ENCODE measurements at places on chromosomes 11 and 22.

DNA sequence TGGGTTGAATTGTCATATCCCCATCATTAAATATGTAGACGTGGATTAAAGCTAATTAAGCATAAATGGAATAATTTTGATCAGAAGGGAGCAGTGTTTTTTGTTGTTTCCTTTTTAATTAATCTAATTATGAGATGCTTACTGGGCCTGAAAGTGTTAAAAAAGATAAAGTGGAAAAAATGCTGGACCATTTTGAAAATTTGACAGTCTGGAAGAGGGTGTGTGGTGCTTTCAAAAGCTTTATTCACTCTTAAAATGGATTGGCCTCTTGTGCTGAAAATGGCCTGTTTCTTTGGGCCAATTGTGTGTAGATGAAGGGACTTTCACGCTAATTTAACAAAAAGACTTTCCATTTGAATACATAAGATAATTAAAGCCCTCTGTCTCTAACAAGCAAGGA lies 1.8 kb downstream of the TNRC6B start:
- no peak for DNase-seq

DNA sequence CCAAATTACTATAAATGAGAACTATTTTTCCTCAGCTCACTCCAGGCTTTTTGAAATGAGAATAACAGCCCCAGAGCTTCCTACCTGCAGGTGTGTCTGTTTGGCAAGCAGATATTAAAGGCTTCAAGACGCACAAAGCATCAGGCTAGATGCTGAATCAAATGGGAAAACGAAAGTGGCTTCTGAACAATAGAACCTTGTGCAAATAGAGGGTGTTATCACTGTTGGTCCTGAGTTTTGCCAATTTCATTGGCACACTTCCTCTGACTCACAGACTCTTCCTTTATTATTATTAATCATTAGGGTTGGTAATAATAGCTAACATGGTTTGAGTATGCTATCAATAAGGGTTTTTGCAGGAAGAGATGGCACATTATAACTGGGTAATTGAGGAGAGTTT lies 13.4 kb downstream of the SYT13 start:
- DNase-seq, result no peak

DNA sequence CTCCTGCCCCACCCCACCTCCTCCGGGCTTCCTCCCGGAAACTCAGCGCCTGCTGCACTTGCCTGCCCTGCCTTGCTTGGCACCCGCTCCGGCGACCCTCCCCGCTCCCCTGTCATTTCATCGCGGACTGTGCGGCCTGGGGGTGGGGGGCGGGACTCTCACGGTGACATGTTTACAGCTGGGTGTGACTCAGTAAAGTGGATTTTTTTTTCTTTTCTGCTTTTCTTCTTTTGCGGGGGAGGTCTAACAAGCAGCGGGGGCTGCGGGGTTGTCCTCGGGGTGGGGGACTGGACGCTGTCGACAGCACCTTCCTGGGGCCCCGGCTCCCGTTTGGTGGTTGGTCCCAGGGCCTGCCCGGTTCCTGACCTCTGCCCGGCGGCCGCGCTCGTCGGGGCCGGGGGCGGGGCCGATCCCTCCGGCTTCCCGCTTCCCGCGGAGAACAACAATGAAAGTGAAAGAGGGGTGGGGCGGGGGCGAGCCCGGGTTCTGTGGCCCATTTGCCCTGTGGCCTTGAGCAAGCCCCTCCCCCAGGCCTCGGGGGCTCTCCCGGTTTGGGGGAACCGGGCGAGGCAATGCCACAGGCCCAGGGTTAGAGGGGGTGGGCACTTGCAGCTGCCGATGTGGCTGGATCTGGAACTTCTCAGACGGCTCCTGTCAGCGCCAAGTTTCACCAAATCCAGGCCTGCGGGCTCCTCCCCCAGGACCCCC lies 975 bp upstream of the MDK start:
- peak; percentile 91 for DNase-seq

GRCh38 chr11:93740031-93740729 lies 1.1 kb downstream of the TAF1D start:
- DNase-seq, result peak; percentile 37

GRCh38 chr11:100010393-100010792 lies 676.7 kb upstream of the ARHGAP42 start:
- DNase-seq, result peak; percentile 59

GRCh38 chr22:20298803-20299745 lies 20.8 kb downstream of the DGCR6L start:
- peak; percentile 96 for DNase-seq

GRCh38 chr11:110777775-110778174 lies 65.5 kb upstream of the ARHGAP20 start:
- DNase-seq, result no peak

DNA sequence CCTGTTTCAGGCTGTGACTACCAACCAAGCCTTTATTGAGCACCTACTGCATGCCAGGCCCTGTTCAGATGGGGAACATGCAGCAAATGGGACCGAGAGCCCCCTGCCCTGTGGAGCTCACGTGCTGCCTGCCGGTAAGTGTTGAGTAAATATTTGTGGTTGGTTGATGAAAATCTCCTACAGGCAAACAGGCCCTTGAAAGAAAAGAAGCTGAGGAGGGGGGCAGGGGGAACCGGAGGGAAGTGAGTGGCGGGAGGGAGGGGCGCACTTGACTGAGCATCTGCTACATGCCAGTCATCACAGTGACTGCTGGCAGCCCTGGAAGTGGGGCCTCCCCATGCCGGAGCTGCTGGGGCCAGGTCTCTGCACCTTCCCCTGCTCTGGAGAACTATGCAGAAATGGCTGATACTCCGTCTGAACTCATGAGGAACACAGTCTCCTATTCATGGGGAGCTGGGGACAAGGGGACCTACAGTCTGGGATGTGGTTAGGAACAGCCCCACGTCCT lies 34.2 kb downstream of the MACROD1 start:
- DNase-seq, result no peak

GRCh38 chr11:44899959-44900358 lies 50.7 kb downstream of the TP53I11 start:
- DNase-seq, result peak; percentile 71

DNA sequence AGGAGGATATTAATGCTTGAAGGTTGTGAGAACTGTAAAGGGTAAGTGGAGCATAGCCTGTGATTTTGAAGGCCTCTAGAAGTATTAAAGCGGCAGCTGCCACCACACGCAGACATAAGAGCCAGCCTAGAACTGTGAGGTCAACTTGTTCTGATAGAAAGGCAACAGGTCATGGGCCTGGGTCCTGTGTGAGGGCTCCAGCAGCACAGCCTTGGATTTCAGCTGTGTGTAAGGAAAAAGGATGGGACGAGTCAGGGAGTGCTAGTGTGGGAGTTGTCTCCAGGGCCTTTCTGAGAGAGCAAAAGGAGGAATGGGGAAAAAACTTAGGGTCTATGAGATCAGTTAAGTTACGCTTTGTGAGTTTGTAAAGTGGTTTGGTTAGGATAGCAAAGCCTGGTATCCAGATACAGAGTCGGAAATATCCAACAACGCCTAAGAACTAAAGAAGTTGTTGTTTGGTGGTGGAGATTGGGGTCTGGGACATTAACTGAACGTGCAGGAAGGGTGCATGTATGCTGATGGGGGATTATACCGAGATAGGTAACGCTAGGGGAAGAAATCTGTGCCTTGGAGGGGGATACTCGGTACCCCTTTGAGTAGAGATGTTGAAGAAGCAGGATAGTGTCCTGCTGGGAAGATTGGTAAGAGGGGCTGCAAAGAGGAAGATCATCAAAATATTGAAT lies 17.4 kb upstream of the ANO1 start:
- no peak for DNase-seq

All from WTC11 (cell line).